Endothelial cell of umbilical vein (primary cell): ENCODE measurements at places on chromosomes 3 and 15. TPM values are rescaled to one million over a fixed set of nuclear protein-coding genes. Genes with fewer than 3 reads are reported as not detected.

DNA sequence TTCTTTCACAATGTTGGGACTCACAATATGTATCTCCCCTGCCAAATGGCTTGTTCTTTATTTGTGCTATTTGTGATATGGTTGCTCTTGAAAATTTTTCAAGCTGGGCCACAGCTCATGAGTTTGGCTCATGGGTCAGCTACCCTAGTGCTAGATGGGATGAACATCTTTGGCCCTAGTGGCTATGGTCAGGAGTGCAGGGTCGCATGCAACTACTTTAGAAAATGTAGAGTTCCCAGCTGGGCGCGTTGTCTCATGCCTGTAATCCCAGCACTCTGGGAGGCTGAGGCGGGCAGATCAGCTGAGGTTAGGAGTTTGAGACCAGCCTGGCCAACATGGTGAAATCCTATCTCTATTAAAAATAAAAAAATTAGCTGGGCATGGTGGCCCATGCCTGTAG is 55.8 kb downstream of the POLR2M start:
- DNase-seq, result no peak

GRCh38 chr15:82613747-82614146 is 33.4 kb downstream of the CPEB1 start:
- DNase-seq, result no peak

- DNase-seq, result peak; percentile 92
These were observed 3.3 kb downstream of the HES1 start for GRCh38 chr3:194139071-194139813.

CCR8 gene
- not detected in 2 replicates for polyA plus RNA-seq

SMCO1 gene
- polyA plus RNA-seq, result not detected in 2 replicates
